ENCODE measurements at places on chromosomes 13 and 19.
A peak's percentile ranks its signal among the peaks of the same experiment; 100 is the strongest.

GRCh38 chr19:41699968-41700323 lies 8.5 kb upstream of the CEACAM5 start:
- no peak for DNase-seq

DNA sequence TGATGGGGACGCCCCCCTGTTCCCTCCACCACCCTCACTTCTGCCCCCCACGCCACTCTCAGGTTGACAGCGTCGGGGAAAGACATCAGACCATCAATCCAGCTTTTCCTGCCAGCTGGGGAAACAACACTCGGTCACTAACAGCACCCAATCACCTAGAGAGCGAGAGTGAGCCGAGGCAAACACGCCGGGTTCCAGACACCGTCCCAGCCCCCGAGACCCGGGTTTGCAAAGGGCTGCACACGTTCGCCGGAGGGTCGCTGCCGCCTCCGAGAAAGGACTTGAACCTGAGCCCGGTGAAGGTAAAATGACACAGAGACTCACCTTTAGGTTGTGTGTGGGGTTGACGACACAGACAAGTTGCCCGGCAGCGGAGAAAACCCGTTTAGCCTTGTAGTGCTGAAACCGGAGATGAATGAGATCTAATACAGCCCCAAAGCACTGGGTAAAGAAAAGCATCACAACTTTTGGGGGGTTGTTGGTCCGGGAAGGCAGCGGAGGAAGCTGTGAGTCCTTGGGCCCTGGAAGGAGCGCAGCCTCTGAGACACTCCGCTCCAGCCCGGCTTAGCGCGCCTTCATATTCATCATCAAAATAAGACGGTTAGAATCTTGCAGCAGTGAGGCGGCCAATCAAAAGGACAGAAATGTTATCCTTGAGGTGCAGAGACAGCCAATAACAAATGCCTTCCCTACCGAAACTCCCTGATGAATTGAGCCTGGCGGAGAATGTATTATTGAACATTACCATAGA lies at the start of gene SIAH3:
Gene SIAH3, minus strand, starts transcription at position 583 of the 751 bp plus-strand sequence. Its CDS starts 124 bp downstream, at position 459.
- DNase-seq = no peak

DNA sequence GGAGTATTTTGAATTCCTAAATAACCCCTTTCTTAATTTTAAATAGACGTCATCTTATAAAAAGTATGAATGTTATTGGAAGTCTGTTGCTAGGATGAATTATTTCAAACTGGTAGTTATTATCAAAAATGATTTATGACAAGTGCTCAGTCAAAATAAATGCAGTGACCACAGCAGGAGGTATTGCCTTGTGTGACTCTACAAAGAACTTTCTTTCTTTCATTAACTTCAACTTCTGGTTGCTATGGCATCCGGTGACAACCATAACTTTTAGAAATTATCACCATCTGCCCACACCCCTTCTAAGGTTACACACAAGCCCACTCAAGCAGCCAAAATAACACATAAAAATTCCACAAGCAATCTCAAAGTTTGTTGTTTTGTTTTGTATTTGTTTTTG lies 189.9 kb downstream of the DACH1 start:
- no peak for DNase-seq

- DNase-seq = no peak
Observed at GRCh38 chr13:78881054-78881453, 222.1 kb upstream of the OBI1 start.

DNA sequence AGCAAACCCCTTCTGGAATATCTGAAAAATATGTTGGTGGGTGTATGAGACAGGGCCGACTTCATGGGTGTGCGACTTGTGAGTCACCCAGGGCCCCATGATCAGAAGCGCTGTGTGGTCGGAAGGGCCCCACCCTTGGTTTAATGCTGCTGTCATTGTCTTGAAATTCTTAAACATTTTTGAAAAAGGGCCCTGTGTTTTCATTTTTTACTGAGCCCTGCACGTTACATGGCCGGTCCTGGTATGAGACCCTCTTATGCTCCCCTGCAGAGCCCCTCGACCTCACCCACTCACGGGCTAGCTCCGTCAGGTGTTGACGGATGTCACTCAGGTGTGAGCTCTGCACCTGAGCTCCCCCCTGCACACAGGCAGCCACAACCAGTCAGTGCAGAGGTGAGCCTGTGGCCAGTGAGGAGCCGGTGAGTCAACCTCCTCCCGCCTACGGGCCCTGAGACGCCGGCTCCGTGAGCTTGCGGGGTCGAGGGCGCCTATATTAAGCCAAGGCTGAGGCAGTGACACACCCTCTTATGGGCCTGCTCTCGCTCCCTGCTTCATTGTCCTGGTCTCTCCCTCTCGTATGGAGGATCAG lies 27.7 kb downstream of the GADD45B start:
- no peak for DNase-seq

GRCh38 chr13:97322740-97323342 lies 100.7 kb downstream of the MBNL2 start:
- DNase-seq = no peak

DNA sequence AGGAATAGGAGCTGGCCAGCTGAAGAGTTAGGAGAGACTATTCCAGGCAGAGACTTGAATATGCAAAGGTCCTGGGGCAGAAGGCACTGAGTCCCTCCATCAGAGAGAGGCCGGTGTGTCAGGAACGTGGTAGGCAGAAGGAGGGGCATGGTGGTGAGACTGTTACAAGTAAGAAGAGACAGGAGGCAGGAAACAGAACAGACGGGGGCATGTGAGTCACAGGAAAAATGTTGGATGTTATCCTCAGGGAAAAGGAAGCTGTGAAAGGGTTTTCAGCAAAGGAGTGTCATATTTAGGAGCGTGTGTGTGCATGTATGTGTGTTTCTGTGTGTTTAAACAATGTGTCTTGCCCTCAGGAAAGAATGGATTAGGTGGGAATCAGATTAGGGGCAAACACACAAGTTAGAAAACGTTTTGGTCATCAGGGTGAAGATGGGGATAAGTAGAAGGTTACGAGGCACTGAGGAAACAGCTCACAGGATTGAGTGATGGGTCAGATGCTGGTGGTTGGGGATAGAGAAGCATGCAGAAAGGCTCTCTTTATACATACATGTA lies 1.1 kb downstream of the EDDM13 start:
- DNase-seq = no peak

DNA sequence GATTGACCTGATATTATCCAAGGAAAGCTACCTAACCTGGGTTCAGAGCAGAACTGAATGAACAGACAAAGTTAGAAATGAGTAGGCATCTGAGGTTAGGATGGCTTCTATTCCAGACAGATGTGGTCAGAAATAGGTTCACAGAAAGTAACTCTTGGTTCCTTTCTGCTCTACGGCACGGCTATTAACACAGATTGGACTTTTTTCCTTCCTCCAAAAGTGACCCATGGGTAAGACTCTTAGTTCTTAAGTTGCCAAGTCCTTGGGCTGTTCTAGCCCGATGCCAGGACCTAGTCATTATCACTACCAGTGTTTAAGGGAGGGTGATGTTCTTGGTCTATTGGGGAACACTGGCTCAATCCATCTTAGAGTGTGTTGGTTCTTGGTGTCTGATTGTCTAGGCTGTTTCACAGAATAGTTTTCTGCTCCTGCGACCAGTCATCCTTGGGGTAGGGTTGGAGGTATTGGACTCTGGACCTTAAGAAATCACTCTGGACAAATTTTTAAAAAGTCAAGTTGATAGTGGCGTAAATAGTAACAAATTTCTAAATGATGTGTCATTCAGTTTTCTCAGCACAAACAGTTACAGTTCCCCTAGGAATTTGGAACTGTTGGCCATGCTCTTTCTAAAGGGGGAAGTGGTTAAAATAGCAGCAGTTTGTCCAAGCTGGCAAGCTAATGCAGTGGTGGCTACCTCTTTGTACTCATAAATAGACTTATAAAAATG lies 60.1 kb upstream of the MYCBP2 start:
- DNase-seq = no peak

DNA sequence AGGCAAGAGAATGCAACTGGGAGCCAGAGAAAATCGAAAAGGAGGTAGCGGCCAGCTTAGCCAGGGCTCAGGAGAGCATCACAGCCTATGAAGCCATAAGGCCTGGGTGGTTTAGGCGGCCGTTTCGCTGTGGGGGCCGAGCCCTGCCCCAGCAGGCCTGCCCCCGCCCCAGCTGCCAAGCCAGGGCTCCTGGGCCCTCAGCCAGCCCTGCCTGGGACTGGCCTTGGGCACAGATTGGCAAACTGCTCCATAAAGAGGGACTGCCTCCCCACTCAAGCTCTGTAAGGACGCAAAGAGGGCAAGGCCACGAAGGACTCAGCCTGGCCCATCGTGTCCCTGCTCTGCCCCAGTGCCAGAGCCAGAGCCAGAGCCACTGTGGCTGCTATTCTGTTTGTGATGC lies 10.2 kb downstream of the ZNF653 start:
- no peak for DNase-seq

GRCh38 chr13:97786510-97786909 lies 167.0 kb upstream of the IPO5 start:
- DNase-seq = no peak

GRCh38 chr19:31818798-31819105 lies 469.5 kb upstream of the TSHZ3 start:
- no peak for DNase-seq

- DNase-seq = no peak
Observed at GRCh38 chr13:25169356-25169755, 2.7 kb downstream of the AMER2 start.

GRCh38 chr19:13689085-13689484 lies 75.2 kb upstream of the MRI1 start:
- no peak for DNase-seq

- no peak for DNase-seq
Observed at GRCh38 chr19:4130744-4131438, 7.0 kb upstream of the MAP2K2 start.

- no peak for DNase-seq
Observed at GRCh38 chr13:50511877-50512341, 331.6 kb downstream of the DLEU7 start.

GRCh38 chr13:47332149-47332548 lies 435.3 kb upstream of the HTR2A start:
- no peak for DNase-seq

- no peak for DNase-seq
Observed at GRCh38 chr19:45311621-45312020, 11.1 kb downstream of the CKM start.

- DNase-seq = peak; percentile 89
Observed at GRCh38 chr19:609004-609346, 19.3 kb downstream of the HCN2 start.

- no peak for DNase-seq
Observed at GRCh38 chr13:30446126-30446500, 19.6 kb downstream of the HMGB1 start.

DNA sequence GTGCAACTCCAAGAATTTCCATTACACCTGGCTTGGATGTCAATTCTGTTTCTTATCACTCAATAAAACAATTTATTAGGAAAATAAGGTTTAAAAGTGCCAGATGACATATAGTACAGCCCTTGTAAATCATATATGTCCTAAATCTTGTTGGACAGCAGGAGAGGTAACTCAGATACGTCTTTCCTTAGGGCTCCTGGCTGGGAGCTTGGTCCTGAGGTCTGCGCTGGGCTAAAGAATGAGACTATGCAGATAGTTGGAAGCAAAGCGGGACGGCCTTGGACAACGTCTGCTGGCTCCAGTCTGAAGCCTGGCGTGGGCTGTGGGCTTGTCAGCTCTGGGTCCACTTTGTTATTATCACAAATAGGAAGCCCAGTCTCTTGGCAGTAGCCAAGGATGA lies 377.0 kb downstream of the DLEU7 start:
- no peak for DNase-seq

GRCh38 chr13:111228262-111229144 lies 91.9 kb upstream of the TEX29 start:
- no peak for DNase-seq

DNA sequence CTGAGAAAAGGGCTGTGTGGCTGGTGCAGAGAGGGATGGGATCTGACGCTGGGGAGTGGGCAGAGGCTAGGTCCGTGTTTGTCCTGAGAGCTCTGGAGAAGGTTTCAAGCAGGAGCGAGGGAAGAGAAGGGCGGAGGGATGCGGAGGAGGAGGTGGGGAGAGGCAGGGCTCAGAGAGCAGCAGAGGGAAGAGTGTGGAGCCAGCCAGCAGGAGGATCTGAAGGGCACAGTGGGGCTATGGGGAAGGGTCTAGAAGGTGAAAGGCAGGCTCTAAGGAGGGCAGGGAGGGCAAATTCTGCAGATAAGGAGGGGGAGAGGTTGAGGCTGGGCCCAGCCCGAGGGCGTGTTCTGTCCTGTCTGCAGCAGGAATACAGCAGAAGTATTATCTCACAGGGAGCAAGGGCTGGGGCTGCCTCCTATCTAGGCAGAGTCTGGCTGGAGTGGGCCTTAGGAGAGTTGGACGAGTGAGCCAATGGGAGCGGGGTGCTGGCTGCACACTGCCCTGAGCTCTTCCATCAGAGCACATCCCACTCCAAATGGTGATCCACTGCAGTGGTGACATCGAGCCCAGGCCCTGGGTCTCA lies 6.1 kb downstream of the AP2A1 start:
- DNase-seq = no peak

- no peak for DNase-seq
Observed at GRCh38 chr19:9671655-9672054, 3.2 kb downstream of the ZNF562 start.

DNA sequence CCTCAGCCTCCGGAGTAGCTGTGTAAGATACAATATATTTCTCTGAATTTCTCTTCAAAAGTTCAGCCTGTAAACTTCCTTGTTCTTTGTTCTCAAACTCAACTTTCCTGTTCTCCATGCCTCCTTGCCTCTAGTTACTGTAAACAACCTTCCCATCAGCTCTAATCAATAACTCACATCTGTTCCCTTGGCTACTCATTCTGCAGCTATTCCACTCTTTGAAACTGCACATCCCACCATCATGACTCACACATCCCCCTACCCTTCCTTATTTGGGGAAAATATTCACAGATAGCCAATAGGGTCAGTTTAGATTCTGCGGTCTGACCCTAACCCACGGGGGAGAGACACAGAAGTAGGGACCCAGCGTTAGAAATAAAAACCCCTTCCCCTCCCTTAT lies 2.0 kb downstream of the ZNF562 start:
- DNase-seq = no peak

- no peak for DNase-seq
Observed at GRCh38 chr19:1967087-1967608, 26.2 kb downstream of the CSNK1G2 start.

- no peak for DNase-seq
Observed at GRCh38 chr13:99734013-99734693, 232.9 kb downstream of the TM9SF2 start.

DNA sequence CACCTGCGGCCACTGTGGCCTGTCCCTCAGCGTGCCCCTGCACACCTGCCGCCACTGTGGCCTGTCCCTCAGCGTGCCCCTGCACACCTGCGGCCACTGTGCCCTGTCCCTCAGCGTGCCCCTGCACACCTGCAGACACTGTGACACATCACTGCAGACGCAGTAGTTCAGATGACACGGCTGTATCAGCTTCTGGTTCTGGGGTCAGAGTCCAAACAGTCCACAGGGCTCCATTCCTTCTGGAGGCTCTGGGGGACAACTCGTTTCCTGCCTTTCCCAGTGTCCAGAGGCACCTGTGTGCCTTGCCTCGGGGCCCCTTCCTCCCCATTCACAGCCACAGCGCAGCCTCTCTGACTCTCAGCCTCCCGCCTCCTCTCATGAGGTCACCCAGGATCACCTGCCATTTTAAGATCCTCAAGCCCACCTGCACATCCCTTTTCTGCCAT lies 5.5 kb downstream of the SF3A2 start:
- no peak for DNase-seq

- DNase-seq = no peak
Observed at GRCh38 chr13:95298971-95299621, 2.2 kb downstream of the ABCC4 start.

- peak; percentile 78 for DNase-seq
Observed at GRCh38 chr19:40241809-40242384, 15.4 kb upstream of the CCNP start.
